Ureter (tissue), 1 donor: ENCODE measurements at places on chromosomes 11 and 22.

GRCh38 chr11:120899720-120900119, 124.2 kb upstream of the TBCEL start:
- DNase-seq, result no peak

- no peak for DNase-seq
These were observed 457.2 kb upstream of the CADM1 start for GRCh38 chr11:115961159-115962003.

- no peak for DNase-seq
These were observed 228.5 kb upstream of the B3GAT1 start for GRCh38 chr11:134640536-134640935.

GRCh38 chr22:28911304-28911690, 27.9 kb downstream of the ZNRF3 start:
- no peak for DNase-seq

DNA sequence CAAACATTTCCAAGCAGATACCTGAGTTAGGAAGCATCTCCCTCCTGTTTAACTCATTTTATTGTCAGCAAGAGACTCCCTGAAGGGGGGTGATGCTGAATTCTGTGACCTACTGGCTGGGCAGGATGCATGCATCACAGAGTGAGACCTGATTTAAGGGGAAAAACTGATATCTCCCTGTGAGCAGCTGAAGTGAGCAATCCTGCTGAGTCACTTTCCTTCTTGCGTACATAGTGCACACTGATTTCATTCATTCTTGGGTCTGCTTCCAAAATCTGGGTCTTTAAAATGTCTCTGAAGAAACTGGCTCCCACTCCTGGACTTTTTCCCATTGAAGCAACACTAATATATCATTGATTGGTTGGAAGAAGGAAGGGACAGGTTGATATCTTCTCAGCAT, 23.3 kb downstream of the P4HA3 start:
- DNase-seq, result no peak

DNA sequence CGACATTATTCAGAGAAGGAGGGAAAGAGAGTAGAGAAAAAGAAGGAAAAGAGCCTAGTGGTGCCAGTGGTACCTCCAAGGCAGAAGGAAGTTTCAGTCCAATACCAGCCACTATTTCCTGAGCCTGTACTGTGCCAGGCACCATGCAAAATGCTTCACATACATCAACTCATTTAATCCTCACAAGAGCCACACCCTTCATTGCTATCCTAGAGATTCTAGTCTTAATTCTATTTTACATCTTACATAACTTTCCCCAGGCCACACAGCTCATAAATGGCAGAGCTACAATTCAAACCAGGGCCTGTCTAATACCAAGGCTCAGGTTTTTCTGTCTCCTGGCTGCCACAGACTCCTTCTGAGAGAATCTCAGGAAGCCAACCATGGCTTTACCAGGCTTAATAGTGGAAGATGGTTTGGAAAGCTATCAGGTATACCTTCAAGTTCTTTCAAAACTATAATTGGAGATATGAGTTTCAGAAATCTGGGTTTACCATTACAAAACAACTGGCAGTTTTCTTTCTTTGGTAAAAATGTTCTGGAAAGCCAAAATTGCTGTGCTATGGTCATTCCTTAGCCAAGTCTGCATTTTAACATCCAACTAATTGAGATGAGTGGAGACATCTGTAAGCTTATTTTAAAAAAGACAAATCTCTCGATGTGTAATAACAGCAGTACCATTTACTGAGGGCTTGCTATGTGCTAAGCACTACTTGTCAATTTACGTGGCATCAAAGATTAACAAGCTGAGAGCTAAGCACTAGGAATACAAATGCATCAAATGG, 225.1 kb upstream of the PITPNB start:
- DNase-seq, result no peak

DNA sequence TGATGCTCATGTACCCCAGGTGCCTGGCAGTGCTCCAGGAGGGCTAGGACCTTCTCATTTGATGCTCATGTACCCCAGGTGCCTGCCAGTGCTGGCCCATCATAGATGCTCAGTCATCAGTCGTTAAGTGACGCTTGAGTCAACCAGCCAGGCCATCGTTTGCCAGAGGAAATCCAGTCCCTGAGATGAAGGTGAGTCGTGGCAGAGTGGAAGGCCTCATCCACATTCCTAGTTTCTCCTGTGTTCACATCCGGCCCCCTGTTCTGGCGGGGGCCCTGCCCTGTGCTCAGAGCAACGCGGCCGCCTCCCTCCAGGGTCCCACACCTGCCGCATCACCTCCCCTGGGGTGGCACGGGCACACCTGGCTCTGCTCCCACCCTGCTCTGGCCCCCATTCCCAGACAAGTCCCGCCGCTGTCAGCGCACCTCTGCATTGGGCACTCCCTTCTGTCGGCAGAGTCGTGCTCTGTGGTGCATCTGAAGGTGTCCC, 279.9 kb downstream of the BRD1 start:
- no peak for DNase-seq

- no peak for DNase-seq
These were observed 11.7 kb downstream of the TMEM216 start for GRCh38 chr11:61404103-61404502.

DNA sequence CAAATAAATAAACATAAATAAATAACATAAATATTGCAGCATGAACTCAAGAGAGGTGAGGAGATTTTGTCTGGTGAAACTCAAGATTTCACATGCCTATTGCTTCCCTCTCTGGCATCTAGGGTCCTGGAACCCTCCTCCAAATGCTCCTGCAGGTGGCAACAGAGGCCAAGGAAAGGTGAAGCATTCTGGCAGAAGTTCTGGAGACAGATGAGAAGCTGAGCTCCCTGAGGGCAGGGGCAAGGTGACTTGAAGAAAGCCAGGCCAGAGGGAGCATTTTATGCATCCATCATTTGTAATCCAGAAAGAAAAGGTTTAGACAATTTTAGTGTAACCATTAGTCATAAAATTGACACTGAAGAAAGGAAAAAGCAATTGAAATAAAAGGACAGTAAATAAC, 64.9 kb downstream of the ENDOD1 start:
- DNase-seq, result peak; percentile 64

GRCh38 chr11:11636671-11637070, 14.9 kb upstream of the GALNT18 start:
- DNase-seq, result no peak

- no peak for DNase-seq
These were observed 9.0 kb downstream of the PATZ1 start for GRCh38 chr22:31337178-31337577.

DNA sequence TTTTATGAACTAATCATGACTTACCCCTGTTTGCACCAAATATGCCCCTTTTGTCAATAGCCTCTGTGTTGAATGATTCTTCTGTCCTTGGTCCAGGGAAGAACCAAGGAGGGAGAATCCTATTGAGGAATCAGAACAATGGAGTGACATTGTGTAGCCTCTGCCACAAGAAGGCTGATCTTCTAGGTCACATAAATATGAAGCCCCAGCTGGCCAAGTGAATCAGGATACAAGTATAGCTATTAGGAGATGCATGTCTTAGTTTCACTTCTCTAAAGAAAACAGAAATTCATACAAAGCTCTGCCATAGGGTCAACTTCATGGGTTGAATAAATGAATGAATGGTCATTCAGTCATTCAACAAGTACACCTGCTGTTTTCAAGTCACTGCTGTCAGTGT, 118.2 kb upstream of the BLID start:
- no peak for DNase-seq

- DNase-seq, result no peak
These were observed 33.9 kb downstream of the ANO1 start for GRCh38 chr11:70112017-70112434.

DNA sequence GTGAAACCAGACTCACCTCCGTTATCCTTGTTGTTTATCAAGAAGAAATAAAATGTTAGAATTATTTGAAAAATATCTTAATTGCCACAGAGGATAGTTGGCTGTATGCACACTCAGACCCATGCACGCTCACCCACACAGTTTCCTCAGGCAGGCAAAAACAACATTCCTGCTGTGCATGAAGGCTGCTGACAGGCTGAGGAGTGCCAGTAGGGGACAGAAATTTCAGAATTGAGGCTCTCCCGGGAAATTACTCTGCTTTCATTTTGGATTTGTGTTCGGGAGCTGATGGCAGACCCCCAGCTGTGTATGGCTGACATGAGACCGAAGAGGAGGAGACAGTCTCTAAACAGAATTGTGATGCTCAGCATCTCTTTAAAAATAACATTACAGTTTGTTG, 87.5 kb downstream of the AMOTL1 start:
- no peak for DNase-seq

GRCh38 chr11:69367211-69367964, 73.4 kb downstream of the MYEOV start:
- DNase-seq, result peak; percentile 20

DNA sequence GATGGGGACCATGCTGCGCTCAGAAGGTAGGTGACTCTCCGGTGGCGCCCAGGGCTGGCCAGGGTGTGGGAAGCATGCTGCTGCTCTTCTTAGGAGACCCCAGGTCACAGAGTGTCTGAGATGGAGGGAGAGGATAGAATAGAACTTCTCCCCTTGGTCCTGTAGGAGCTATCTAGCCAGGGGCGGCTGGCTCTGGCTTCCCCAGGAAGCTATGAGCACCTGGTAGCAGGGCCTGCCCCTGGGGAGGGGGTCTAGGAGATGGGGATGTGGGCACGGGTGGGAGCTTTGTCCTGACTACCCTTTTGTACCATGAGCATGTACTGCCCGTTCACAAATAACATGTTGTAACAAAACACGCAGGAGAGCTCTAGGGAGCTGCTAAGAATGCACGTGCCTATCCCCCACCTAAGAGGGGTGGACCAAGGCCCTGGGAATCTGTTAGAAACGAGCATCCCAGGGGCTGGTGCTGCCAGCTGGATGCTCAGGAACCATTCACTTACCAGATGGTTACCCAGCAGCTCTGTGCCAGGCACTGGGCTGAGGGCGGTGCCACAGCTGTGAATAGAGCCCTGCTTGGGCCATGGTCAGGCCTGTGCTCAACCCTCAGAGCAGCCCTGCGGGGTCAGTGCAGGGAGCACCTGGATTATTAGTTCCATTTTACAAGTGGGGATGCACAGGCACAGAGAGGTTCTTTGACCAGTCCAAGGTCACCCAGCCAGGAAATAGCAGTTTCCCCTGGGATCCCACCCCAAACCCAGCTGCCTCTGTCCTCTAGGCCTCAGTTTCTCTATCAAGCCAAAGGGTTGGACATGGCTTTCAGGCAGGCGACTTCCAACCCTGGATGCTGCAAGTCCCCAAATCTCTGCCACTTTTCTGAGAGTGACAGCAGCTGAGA, 2.2 kb downstream of the SLC39A13 start:
- no peak for DNase-seq

- no peak for DNase-seq
These were observed 75.7 kb upstream of the INCENP start for GRCh38 chr11:62048100-62048499.

DNA sequence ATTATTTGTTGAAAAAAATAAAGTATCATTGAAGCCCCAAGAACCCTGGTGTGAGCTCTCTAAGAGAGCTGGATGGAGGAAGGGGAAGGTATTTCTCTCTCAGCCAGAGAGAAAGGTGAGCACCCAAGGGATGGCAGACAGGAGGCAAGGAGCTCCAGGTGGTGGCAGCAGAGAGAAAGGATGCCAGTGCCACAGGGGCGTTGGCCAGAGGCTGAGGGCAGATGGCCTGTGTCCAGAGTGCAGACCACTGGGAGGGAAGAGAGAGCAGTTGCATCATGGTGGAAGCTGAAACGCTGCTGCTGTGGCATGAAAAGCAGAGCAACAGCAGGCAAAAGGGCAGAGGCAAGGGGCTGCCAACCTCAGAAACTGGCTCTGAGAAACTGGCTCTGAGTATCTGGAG, 8.5 kb downstream of the SPON1 start:
- no peak for DNase-seq

DNA sequence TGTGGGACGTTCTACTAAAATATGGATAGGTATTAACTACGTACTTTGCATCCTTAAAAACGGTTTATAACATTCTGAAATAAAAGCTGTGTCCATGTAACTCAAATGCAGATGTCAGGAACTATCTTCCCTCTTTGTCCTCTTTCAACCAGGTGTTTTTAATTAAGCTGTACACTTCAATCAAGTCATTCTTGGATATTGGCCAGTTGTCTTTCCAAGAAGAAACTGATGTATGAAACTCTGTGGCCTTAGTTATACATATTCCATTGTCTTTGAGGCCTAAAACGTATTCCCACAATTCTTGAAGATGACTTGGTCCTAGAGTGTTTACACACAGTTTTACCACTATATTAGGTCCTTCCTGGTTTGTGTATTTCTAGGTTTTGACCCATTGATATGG, 249.0 kb upstream of the CNTN5 start:
- no peak for DNase-seq

DNA sequence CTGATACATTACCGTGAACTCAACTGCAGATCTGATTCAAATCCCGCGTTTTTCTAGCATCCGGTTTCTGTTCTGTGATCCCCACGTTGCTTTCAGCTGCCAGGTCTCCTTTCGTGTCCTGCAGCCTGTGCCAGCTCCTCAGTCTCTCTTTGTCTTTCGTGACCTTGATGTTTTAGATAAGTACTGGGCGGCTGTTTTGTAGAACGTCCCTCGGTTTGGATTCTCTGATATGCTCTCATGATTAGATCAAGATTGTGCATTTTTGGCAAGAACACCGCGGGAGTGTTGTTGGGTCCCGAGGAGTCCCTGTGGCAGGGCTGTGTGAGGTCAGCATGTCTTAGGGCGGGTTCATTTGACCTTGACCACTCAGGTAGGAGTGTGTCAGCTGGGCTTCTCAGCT, 38.6 kb downstream of the KCNQ1 start:
- DNase-seq, result peak; percentile 29

DNA sequence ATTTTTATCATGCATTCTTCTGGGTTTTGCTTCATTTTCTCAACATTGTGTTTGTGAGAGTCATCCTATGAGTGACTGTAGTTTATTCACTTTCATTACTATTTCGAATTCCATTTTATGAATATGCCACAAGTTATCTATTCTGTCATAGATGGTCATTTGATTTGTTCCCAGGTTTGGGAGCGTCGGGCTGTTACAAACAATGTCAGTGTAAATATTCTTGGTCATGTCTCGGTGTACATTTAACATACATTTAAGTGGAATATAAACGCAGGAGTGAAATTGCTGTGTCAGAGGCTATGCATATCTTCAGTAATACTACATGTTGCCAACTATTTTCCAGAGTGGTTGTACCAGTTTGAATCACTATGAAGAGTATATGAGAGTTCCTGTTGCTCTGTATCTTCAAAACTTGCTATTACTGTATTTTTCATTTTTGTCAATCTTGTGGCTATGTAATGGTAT, 2.4 kb downstream of the TRIM44 start:
- no peak for DNase-seq

DNA sequence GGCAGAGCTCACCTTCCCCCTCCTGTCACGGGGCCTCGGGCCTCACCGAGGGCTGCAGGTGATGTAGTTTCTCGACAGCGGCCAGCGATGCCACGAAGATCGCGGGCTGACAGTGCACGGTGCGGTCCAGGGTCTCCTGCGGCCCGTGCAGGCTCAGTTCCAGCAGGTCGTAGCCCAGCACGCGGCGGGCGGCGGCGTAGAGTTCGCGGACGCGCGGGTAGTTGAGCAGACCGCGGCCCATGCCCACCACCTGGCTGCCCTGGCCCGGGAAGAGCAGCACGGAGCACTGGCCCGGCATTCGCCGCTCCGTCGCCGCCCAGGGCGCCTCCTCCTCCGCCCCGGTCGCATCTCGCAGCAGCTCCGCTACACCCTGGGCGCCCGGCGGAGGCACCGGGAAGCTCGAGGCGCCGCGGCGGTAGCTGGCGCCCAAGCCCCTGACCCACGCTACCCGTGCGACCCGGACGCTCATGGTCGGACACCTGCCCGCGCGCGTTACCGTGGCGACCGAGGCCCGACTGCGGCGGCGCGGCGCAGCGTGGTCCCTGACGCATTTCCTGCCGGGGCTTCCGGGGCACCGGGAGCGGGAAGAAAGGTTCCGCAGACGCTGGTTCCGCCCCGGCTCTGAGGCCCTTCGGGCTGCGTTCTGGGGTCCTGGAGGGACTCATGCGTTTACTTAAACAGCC, at the start of gene MCAT:
Gene MCAT (minus strand): TSS at position 519 of the 683 bp plus-strand sequence. CDS start 50 bp downstream, at position 469.
- DNase-seq, result peak; percentile 87

- DNase-seq, result no peak
These were observed 4.8 kb upstream of the SLC39A13 start for GRCh38 chr11:47403571-47403970.
